Right renal cortex interstitium (tissue), 3 donors: ENCODE measurements at places on chromosomes 13 and 19. TPM values are rescaled to one million over a fixed set of nuclear protein-coding genes. Genes with fewer than 3 reads are reported as not detected.

DNA sequence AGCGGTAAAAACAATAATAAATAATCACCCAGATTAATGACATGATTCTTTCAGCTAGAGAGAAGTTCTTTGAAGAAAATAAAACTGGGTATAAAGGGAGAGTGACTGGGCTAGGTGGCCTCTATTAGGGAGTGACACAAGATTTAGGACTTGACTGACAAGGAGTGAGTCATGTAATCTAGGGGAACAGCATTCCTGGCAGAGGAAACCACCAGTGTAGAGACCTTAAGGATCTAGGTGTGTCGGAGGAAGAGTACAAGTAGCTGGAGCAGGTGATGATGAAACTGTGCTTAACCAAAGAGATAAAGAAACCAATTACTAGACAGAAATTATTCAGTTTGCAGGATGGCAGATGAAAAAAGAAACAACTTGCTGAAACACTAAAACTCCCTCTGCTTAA is 248.0 kb downstream of the RFC3 start:
- DNase-seq = no peak

- DNase-seq = no peak
These were observed 58.0 kb downstream of the ABCC4 start for GRCh38 chr13:95243207-95243606.

Gene RASGRP4
- 0.81 TPM for polyA plus RNA-seq

DNA sequence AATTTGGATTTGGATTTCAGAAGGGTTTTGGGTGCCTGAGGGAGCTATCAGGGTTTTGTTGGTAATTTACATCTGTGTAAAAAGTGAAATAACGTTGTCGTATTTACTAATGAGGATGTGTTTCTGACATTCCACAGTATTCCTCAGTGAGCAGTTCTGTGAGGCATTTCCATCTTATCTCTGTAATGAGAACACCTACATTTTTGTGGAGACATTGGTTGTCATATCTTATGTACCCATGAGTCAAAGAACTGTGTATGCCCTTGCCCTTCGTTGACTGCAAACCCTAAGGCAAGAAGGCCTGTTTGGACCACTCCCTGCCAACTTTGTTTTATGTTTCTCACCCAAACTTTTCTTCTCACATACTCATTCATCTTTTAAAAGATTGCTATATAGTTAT is 14.2 kb upstream of the IL17D start:
- DNase-seq = no peak

Gene MCEMP1
- 0.10 TPM for polyA plus RNA-seq

- DNase-seq = no peak
These were observed 138.8 kb downstream of the RGCC start for GRCh38 chr13:41596190-41596589.
